ENCODE measurements at places on chromosomes 1 and 21.
A peak's percentile ranks its signal among the peaks of the same experiment; 100 is the strongest.

DNA sequence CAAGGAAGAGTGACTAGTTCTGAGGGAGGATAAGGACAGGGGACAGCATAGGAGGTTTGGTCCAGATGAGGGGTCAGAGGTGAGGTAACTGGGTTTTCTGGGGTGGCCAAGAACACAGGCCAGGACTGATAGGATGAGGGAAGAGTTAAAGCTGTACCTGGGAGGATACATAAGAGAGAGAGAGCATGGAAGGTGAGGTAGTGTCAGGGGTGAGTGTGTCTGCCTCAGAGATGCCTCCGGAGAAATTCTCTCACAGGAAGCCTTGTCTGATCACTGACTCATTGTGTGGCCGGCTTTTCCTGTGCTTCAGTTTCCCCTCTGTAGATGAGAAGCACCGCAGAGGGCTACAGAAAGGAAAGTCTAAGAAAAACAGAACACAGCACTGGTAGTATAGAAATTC, 40.2 kb downstream of the FASLG start:
- DNase-seq, result peak; percentile 51

GRCh38 chr1:35544976-35545375, 12.2 kb downstream of the KIAA0319L start:
- DNase-seq, result no peak

DNA sequence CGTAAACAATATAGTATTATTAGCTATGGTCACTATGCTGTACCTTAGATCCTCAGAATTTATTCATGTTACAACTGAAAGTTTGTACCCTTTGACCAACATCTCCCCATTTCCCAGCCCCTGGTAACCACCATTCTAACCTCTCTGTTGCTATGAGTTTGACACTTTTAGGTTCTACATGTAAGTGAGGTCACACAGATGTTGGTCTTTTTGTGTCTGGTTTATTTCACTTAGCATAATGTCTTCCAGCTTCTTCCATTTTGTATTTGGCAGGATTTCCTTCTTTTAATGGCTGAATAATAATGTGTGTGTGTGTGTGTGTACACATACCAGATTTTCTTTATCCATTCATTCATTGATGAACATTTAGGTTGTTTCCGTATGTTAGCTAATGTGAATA, 139.5 kb downstream of the FAF1 start:
- no peak for DNase-seq

- DNase-seq, result no peak
Observed at GRCh38 chr1:22291494-22291893, 148.6 kb upstream of the WNT4 start.

DNA sequence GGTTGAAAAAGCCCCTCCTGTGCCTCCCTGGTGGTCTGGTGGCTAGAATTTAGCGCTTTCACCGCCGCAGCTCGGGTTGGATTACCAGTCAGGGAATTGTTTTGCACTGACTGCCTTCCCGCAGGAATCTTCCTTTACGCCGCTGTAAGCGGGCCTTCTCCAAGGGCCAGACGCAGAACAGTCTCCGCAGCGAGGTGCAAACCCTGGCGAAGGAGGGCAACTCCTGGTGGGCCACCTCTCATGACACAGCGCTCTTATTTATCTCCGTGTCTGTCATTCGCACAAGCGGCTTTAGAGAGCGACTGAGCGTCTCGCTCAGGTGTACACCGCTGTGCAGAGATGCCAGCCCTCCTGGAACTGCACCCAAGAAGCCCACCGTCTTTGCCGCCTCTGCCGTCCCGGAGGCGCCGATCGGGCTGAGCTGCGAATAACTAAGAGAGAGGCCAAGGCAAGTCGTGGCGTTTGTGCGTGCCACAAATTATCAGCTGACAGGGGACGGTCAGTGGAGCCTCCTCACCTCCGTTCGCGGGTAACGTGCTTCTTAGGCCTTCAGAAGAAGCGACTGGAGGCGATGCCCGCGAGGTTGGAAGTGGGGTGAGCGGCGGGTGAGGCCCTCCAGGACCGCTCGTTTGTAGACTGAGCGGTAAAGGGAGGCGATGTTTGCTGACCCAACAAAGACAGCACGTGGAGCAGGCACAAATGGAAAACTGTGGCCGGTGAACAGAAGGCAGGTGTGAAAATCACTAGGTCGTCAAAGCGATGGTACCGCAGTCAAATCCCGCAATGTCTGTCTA, 93.5 kb downstream of the PRKAB2 start:
- DNase-seq, result no peak

DNA sequence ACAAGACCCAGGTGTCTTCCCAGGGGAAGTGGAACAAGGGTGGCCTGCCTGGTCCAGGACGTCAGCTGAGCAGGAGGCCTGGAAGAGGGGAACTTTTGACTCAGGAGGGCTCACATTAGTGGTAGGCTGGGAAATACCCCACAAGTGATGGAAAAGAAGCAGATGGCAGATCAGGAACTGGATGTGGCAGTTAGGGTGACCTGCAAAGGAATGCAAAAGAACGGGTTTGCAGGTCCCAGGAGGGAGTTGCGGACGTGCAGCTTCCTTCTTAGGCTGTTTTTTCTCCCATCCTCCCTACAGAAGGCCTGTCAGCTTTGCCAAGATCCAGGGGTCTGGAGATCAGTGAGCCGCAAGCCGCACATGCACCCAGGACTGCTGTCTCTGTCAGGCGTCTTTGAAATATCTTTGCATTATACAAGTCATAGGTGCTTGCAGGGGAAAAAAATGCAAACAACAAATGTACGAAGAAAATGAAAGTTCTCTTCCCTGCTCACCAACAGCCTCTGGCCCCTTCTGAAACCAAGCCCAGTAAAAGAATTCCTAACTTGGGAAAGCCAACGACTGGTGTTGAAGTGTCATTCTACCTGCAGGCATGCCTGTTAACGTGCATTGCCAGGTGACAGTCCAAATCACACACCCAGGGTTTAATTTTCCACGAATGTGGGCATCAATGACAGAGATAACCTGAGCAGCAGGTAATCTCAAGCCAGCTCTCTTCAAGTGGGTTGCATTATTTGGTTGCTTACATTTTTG, 34.4 kb downstream of the NENF start:
- DNase-seq, result no peak

DNA sequence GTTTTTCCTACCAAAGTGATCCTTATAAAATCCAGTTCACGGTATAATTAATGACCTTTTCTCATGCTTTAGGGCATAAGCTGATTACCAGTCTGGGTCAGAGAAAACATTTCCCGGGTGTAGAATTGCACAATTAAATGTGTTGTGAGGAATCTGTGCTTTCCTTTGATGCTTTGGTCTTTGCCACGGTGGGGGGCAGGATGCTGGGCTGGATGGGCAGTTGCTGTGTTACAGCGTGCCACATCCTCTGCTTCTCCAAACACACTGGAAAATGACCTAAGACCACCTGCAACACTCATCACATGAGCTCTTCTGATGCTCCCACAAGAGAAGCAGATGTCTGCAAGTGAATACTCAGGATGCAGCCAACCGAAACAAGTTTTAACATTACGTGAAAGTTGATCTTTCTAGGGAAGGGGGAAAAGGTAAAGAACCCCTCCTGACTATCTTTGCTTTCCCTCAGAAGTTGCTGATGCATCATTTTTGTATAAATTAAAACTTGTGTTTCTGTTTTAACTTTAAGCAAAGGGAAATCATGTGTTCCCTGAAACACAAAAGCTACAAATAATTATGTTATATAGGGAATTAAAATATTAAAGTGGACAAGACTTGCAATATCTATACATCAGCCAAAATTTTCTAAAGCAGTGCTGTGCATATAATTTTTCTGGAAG, 515.3 kb upstream of the NR5A2 start:
- DNase-seq, result no peak

GRCh38 chr1:22231995-22232690, 89.2 kb upstream of the WNT4 start:
- DNase-seq, result no peak

DNA sequence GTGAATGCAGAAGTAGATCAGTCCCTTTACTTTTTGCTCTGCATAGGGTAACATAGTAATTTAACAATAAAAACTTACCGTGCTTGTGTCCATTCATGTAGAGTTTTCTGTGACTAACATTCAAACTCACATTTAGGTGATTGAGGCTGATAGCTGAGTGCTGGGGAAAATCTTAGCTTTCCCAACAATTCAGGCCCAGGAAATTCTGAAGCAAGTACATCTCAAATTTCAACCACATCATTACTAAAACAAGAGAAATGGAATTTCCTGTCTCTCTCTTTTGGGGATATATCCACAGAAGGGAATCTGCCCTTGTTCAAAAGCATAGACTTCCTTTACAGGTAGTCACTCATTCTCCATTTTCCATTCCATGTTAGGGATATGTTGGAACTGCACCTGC, 33.1 kb upstream of the C1orf146 start:
- DNase-seq, result no peak

GRCh38 chr1:151594143-151594625, 17.7 kb upstream of the SNX27 start:
- peak; percentile 74 for DNase-seq

DNA sequence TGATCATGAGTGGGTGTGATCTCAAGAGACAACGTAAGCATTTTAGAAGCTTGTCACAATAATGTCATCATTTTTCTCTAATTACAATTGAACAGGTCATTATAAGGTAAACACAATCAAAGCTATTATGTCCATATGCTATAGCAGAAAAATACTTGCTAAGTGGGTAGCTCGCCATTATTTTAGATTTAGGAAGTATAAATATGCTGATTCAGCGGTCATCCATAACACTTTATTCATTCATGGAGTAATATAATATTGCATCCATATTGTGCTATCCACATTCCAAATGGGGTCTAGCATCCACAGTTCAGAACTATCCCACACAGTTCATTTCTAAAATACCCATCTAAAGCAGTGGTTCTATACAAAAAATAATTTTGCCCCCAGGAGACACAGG, 8.4 kb downstream of the KRTAP15-1 start:
- no peak for DNase-seq

GRCh38 chr1:43309405-43310025, 8.7 kb downstream of the TIE1 start:
- no peak for DNase-seq

All from activated T-helper 1 cell treated with anti-CD3 and anti-CD28 coated beads, Interleukin-2, amount 50 U/mL, for 16 hours (primary cell).